ENCODE measurements at places on chromosomes 6 and 20.

- DNase-seq, result no peak
Observed at GRCh38 chr20:36548006-36548315, 6.6 kb downstream of the MYL9 start.

GRCh38 chr6:30998785-30999184 lies 11.5 kb upstream of the MUC22 start:
- no peak for DNase-seq

DNA sequence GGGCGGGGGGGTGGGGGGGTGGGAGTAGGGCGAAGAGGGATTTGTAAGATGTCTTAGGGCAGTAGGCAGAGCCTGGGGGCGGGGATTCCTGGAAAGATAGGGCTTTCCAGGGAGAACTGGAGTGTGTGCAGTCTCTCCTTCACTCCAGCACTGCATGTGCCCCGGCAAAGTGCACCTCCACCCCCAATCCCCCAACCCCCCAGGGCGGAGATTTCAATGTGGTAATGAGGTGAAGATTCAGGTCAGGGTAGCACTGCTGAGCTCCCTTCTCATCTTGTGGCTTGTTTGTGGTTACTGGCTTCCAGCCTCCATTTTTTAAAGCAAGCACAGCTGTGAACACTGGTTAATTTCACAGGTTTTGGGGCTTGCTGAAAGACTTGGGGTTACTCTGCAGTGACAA lies 5.9 kb downstream of the TMEM239 start:
- DNase-seq, result no peak

DNA sequence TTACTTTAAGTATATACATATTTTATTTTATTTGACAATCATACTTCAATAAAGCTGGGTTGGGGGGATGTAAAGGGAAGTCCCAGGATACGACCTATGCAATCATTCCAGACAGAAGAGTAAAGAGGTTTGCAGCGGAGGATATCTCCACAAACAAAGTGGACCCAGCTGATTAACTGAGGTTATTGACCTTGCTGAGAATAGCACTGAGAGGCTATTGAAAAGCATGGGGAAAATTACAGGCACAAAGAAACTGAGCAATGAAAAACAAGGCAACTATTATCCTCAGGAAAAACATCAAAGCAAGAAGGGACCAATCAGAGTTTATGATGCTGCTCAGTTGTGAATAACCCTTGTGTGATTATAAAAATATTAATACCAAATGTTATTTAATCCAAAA lies 32.6 kb downstream of the SERPINB1 start:
- DNase-seq, result no peak
